ENCODE measurements at places on chromosomes 6 and 20.

DNA sequence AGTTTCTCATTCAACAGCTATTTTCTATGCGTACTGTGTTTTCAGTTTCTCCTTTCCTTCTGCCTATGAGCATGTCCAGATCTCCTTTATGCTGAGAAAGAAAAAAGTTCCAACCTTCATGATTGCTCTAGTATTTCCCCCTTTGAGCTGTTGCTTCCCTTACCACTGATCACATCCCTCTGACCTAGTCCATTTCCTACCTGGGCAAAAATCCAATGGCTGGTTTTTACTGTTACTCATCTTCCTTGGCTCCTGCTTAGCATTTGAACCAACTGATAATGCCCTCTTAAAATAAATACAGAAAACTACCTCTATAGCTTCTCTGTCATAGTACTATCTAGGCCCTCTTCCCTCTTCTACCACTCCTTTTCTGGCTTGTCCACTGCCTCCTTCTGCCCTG is 6.0 kb downstream of the RFX6 start:
- DNase-seq = no peak

- DNase-seq = no peak
Measured at GRCh38 chr6:8000188-8000596, 64.0 kb downstream of the BLOC1S5 start.

DNA sequence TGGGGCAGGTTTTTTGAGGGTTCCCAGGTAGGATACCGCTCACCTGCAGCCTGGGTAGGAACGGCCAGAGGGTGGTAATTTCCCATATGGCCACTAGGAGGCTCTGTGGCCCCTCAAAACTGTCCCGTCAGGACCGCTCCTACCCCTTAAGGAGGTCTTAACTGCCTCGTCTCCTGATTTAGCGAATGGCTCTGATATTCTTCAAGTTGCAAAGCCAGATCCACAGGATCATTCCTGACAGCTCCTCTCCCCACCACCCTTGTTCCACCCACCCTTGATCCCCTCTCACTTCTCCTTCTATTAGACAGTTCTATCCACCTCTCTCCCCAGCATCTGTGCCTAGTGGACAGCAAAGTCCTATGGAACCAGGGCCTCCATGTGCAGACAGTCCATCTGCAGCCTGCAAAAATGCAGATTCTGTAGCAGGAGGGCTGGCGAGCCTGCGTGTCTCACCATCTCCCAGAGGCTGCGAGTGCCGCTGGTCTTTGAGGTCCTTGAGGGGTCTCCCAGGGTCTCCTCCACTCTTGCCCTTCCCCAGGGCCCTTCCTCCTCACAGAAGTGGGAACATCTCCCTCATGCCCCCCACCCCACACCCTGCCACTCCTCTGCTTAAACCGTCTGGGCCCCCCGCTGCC is 34.3 kb upstream of the ZBP1 start:
- no peak for DNase-seq

DNA sequence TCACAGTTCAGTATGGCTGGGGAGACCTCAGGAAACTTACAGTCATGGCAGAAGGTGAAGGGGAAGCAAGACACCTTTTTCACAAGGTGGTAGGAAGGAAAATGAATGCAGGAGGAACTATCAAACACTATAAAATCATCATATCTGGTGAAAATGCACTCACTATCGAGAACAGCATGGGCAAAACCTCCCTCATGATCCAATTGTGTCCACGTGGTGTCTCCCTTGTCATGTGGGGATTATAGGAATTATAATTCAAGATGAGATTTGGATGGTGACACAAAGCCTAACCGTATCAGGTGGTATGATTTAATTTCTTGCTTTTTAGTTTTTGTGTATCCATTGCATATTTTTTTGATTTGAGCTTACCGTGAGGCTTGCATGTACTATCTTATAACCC is 133.2 kb upstream of the SYNCRIP start:
- no peak for DNase-seq

DNA sequence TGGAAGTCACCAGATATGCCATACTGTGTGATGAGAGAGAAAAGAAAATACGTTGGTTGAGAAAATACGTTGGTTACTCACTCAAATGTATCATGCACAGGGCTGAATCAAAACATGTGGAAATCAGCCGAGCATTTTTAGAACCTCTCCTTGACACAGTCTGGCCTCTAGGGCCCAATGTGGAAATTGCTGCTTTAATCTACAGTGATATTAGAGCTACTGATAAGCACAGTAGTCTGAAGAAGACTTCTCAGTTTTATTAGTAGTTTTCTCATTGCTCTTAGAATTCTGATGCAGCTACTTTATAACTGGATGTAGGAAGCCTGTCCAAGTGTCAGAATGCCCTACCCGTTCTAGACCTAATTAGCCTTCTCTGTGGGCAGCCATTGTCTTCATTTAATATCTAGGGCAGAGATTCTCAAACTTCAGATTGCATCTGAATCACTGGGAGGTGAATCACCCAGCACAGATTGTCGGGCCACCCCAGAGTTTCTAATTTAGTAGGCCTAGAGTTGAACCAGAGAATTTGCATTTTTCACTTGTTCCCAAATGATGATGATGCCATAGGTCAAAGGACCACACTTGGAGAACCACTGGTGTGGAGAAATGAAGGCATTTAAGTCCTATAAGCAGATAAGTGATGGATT is 229.1 kb downstream of the PLCB1 start:
- DNase-seq = no peak

- no peak for DNase-seq
Measured at GRCh38 chr6:97939440-97940168, 656.6 kb upstream of the MMS22L start.

DNA sequence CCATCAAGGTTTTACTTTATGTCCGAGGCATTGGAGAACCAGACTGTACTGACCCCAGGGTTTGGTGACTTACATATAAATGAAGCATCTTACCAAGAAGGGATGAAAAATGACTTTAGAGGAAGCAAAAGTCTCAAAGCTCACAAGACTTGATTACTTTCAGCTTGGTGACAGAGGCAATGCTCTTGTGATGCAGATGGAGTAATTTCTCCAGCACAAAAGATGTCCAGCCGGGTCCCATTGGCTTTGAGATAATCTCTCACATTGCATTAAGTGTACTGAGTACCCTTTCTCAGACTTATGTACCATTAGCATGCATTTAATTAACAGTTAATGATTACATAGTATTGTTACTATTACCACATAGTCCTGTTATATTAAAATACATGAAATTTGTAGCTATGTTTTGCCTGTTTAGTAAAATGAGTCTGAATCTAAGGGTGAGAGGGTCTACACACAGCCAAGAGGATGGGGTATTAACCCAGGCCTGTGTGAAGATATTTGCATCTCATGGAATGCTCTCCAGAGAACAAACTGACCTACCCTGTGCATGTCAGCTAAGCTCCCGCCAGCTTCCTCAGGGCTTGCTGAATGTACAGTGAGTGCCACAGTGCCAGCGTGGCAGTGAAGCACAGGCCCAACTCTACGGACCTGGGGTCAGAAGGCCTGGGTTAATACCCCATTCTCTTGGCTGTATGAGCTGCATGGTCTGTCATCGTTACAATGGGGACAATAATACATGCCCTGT is 5.6 kb downstream of the HTR1E start:
- no peak for DNase-seq

DNA sequence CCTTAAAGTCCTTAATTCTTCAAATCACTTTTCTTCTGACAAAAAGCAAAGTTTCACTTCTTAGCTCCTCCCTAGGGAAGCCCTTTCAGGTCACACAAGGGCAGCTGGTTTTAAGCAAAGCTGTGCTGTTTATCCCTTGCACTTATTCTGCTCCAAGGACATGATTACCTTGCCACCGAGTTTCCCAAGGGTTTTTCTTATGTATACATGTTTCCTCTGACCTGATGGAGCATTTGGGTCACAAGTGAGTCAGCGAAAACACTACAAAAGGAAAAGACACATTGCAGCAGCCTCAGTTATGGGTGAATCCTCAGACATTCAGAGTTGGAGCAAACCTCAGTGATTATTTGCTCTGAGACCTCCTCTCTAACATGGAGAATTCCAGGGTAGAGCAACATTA is 26.6 kb upstream of the ILRUN start:
- DNase-seq = no peak

DNA sequence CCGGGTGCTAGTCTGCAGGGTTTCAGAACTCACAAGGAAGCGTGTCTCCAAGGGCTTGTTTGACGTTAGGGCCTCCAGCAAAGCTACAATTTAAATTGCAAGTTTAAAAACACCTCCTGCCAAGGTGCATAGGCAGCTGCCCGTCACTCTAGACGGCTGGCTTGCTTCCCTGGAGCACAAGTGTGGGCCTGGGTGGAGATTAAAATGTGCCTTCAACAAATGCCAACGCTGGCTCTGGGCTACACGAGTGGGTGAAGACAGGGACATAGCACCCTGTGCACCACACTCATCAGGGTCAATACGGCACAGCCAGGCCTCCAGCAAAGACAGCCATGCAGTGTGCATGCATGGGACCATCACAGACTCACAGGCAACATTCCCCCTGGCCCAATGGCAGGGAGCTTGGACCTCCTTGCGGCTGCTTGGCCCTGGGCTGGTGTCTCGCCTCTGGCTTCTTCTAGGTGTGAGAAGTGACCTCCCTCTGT is 48.4 kb upstream of the FRMD1 start:
- DNase-seq = no peak

DNA sequence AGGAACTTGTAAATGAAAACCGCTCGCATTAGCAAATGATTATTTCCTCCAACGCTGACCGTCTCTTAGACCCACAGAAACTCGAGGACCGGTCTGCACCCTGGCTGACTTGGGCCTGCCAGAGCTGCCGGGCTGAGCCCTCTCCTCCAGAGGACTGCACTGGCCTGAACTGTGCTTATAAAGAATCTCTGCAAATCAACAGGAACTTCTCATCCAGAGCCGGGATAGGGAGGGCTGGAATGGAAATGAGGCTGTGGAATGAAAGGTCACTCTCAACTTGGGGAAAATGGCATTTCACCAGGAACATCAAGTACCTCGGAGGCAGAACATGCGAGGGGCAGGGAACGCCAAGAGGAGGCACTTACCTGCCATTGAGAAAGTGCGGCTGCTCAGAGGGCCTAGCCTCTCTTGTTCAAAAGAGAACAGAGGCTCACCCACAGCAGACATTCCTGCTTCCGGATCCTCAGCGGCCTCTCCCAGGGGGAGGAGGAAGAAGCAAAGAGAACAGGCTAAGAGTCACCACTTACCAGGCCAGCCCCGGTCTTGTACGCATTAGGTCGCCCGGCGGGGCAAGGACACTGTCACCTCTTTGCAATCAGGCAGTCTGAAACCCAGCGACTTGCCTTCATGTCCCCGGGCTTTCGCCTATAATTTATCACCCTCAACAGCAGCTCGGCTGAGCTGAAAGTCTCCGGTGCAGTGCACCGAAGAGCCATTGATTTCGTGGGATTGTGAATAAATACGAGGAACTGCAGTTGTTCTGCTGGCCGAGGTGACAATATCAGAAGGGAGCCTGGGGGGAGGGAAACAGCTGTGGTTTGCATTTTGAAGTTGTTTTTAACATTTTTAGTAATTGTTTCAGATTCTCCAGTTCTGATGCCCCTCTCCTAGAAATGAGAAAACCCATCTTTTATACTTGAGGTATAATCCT is 37.6 kb downstream of the ZMYND8 start:
- DNase-seq = no peak

DNA sequence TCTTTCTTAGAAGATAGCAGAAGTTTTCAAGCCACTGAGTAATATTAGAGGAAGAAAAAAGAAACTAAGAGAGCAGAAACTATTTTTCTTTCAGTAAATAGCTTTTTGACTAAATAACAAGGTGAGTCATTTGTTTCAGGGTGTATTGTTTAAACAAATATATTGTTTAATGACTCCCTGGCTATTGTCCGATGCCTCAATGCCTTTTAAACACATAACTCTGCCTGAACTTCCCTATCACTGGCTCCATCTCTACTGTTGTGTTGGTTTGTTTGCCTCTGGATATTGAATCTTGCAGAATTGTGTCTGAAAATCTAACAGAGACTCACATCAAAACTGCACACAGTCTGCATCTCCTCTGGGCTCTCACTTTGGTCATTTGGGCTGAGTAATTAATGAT is 19.6 kb upstream of the CLIC5 start:
- DNase-seq = no peak

GRCh38 chr6:125057392-125058246 is 95.4 kb downstream of the RNF217 start:
- DNase-seq = no peak

GRCh38 chr6:27138837-27139755 is 108.4 kb upstream of the PRSS16 start:
- DNase-seq = no peak

DNA sequence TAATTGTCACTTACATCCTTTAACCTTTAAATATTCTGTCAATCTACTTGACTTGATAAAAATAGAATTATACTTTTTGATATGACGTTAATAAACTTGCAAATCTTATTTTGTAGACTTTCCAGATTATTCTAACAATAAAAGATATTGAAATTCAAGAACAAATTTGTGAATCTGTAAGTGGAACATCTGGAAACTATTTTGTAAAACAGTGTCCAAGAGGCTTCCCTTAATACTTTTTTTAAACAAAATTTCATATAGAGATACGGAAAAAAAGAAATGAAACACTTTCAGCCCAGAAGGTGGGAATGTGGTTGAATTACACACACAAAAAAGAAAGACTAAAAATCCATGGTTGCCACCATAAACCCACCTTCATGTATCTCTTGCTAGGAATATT is 174.4 kb downstream of the COL19A1 start:
- DNase-seq = no peak

DNA sequence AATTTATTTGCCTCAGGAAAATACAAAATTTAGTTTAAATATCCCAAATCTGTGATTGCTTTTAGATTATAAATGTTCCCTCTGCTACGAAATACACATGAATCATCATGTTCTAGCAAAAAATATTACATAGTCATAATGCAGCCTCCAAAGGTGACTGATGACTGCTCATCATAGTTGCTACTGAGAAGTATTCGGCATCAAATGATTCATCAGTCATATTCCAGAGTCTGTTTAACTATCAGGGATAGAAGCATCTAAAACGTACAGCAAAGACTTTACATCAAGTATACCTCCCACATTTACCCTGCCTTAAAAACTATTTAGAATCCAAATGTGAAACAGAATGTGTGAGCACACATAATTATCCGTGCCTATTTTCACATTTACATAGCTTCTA is 626.0 kb downstream of the CDH26 start:
- DNase-seq = no peak

GRCh38 chr20:58579069-58579818 is 64.0 kb upstream of the APCDD1L start:
- no peak for DNase-seq

DNA sequence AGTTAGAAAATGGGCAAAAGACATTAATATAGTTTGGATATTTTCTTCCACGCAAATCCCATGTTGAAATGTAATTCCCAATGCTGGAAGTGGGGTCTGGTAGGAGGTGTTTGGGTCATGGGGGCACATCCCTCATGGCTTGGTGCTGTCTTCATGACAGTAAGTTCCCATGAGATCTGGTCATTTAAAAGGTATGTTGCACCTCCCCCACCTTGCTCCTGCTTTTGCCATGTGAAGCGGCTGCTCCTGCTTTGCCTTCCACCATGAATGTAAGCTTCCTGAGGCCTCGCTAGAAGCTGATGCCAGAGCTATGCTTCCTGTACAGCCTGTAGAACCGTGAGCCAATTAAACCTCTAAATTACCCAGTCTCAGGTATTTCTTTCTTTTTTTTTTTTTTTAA is 16.3 kb upstream of the TMEM14A start:
- DNase-seq = no peak

GRCh38 chr6:123986938-123987337 is 183.3 kb downstream of the NKAIN2 start:
- DNase-seq = no peak

GRCh38 chr6:9482030-9482738 is 932.7 kb downstream of the TFAP2A start:
- DNase-seq = no peak

Data from cerebellar nuclear complex (tissue), 1 donor.